Hematopoietic multipotent progenitor cell treated with erythropoietin and hydrocortisone succinate and interleukin-3 and kit ligand, for 17 days (in vitro differentiated cells): ENCODE measurements at places on chromosomes 1 and 21.

GRCh38 chr1:246483569-246483933 is 23.5 kb downstream of the SMYD3 start:
- DNase-seq: no peak

GRCh38 chr1:247175458-247175857 is 3.6 kb upstream of the ZNF124 start:
- DNase-seq: no peak

DNA sequence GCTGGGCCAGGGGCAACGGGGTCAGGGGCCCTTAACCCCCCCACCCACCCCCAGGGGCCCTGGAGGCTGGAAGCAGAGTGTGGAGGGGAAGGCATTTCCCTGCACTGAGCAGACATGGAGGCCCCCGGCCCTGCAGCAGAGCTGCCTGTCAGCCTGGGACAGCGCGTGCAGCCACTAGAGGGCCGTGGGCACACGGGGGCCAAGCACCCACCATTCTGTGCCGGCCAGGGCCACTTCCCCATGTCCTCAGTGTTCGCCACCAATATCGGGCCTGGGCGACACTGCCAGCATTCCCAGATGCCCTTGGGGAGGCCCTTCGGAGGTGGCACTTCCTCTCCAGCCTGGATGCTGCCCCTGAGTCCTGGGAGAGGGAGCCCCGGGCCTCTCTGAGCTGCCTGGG is 23.2 kb upstream of the ARHGEF16 start:
- DNase-seq: no peak

DNA sequence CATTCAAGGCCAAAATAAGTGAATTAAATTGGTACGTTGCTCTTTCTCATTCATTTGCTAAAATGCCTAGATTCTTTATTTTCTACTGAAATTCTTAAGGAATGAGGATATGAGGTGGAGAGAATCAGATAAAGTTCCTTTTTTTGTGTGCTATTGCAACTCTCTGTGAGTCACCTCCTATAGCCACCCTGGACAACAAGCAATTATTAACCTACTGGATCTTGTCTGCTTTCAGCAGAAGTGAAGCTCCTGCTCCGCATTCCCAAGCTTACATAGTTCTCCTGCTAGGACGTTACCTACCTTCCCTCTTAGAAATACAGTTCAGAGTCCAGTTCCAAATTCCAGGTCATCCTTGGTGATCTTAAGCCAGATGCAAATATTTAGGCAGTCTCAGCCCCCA is 4.8 kb upstream of the KCNJ6 start:
- DNase-seq: no peak

GRCh38 chr1:54409156-54410142 is 3.3 kb upstream of the SSBP3 start:
- peak; percentile 53 for DNase-seq

- no peak for DNase-seq
Measured at GRCh38 chr1:245605480-245606156, 450.8 kb downstream of the KIF26B start.

DNA sequence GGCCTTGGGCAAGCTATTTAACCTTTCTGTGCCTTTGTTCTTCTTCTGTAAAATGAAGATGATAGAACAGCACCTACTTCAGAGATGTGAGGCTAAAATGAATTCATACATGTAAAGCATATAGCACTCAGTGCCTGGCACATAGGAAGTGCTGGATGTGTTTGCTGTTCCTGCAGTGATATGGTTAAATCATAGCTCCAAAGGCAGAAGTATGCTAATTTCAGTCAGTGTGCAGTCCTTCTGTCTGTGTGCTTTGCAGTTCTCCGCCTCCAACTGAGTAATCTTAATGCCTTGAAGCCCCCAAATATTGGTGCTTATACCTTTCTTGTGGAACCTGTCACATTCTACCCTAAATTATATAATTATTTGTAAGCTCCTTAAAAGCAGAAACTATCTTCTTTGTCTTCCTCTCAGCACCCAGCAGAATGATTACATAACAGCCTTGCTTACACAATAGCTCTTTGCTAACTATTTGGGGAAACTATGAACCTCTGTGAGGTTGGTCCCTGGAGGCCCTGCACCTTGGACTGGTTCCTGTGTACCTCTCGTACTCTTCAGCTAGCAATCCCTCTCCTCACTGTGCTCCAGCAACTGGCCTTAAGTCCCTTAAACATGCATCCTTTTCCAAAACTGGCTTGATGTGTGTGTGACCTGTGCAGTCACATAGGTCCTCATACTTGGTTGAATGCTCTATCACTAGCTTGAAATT is 57.0 kb upstream of the CACYBP start:
- DNase-seq: no peak

DNA sequence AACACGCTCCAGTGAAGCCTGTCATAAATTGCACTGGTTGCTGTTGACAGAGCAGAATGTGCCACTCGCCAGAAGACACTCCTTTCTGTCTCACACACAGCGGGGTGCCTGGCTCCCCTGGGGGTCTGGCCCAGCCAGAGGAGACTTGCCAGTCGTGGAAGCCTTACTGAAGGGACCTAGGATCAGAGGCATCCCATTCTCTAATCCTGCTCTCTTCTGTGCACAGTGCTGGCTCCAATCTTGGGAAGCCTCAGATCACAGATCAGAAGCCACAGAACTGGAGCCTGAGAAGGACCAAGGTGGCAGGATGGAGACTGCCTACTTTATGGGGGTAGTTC is 1.4 kb downstream of the SLC9A1 start:
- no peak for DNase-seq

- DNase-seq: no peak
Measured at GRCh38 chr1:184032930-184033418, 4.6 kb downstream of the COLGALT2 start.

- DNase-seq: no peak
Measured at GRCh38 chr1:19478322-19478721, 7.0 kb downstream of the CAPZB start.

DNA sequence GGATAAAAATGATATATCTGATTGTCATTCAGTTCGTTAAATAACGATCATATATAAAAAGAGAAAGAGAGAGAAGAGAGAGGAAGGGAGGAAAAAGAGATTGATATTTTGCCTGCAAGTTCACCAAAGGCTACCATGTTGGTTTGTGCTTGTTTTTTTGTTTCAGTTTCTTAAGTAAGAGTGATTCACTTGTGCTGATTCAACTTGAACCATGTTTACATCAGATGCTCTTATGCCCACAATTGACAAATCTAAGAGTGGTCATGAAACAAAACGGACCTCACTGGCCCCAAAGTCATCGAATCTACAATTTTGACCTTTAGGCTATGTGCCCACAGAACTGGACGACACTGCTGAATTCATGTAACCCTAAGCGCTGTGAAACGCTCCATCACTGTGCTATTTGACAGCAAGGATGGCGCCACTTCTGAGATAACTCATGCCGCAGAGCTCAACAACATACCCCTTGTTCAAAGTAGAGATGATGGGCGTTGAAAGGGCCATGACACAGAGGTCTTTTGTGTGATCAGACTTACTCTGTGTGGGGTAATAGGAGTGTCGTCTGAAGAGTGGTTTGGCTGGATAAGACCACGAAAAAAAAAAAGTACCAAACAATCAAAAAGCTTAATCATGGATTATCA is 481.4 kb downstream of the SETD4 start:
- DNase-seq: no peak

DNA sequence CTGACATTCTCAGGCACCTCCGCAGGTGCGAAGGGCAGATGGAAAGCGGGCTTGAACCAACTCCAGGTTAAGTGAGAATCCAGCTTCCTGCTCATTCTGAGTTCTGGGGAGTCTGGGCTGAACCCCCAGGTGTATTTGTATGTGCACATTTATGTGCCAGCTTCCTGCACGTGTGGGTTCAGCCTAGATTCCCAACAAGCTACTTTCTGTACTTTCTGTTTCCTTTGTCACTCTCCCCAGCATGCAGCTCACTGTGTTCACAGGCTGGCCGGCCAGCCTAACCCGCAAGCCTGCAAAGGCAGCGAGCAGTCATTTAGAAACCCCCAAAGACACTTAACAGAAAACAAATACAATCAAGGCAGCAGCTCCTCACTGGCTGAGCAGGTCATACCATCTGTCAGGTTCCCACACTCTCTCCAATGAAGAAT is 1.3 kb upstream of the IL19 start:
- DNase-seq: no peak

DNA sequence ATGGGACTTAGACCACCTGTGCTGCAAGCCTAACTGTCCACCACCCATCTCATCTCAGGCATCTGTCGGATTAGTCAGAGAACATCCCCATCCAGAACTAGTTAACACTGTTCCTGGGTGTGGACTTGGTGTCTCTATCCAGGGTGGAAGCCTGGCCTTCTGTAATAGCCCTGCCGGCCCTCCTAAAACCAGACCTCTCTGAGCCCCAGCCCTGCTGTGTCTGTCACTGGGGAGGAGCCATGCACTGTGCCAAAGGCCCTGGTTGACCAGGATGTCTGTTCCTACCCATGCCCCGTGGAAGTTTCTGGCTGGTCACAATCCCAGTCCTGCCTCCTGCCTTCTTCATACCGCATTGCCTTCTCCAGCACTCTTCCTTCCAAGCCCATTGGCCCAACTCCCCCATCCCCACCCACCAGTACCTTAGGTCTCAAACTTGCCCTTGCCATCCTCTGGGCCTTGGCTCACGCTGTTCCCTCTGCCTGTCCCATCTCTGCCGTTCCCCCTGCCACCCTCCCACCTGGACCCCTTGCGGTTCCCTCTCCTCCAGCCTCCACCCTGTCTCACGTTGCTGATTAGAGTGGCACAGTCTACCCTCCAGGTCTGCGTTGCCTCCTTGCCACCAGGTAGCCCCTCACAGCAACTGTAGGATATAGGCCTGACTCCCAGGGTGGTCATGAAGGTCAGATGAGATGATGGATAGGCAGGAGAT is 105.6 kb downstream of the EPHB2 start:
- no peak for DNase-seq

DNA sequence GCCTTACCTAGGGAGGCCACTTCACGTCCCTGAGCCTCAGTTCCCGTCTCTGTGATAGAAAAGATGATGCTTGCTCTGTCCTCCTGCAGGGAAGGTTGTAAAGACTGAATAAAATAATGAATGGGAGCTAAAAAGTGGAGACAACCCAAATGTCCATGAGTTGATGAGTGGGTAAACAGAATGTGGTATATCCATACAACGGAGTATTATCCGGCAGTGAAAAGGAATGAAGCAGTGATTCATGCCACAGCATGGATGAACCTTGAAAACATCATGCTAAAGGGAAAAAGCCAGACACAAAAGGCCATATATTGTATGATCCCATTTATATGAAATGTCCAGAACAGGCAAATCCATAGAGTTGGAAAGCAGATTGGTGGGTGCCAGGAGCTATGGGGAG is 77.9 kb downstream of the KAZN start:
- DNase-seq: no peak

- DNase-seq: no peak
Measured at GRCh38 chr1:22971611-22972405, 858 bp downstream of the LACTBL1 start.

GRCh38 chr1:110102081-110102480 is 10.2 kb upstream of the UBL4B start:
- no peak for DNase-seq

DNA sequence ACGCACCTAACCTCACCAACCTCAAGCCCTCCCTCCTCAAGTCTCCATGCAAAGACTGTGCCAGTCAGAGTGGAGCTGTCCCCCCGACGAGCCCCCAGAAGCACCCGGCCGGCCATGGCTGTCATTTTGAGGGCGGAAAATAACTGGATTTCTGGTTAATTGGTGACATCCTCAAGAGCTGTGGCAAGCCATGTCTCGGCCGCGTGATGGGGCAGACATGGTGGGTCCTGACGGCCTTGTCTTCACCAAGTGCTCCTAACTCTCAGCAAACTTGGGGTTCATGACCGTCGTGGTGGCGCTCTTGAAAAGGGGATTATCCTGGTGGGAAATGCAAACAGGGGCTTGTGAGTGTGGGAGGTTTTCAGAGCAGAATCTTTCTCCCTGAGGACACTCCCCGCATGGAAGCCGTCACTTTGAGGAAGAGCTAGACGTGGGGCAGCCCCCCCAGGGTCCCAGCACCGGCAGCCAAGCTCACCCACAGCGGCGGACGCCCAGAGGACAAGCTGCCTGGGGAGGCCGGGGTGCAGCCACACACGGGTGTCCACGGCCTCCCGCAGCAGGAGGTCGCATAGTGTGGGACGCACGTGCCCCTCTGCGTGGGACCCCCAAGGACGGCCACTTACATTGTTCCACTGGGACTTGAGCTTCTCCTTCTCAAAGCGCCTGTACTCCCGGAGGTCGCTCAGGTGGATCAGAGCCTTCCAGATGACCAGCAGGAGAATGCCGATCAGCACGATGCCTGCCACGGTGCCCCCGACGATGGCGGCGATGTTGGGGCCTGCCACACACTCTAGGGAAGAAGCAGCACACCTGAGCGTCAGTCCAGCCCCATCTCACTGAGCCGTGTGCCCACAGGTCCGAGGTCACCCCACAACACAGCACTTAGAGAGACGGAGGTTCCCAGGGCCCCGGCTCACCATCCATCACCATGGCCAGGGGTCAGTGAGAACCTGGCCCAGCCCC is 12.9 kb upstream of the PTTG1IP start:
- no peak for DNase-seq

GRCh38 chr21:40658311-40658710 is 188.6 kb downstream of the DSCAM start:
- no peak for DNase-seq

DNA sequence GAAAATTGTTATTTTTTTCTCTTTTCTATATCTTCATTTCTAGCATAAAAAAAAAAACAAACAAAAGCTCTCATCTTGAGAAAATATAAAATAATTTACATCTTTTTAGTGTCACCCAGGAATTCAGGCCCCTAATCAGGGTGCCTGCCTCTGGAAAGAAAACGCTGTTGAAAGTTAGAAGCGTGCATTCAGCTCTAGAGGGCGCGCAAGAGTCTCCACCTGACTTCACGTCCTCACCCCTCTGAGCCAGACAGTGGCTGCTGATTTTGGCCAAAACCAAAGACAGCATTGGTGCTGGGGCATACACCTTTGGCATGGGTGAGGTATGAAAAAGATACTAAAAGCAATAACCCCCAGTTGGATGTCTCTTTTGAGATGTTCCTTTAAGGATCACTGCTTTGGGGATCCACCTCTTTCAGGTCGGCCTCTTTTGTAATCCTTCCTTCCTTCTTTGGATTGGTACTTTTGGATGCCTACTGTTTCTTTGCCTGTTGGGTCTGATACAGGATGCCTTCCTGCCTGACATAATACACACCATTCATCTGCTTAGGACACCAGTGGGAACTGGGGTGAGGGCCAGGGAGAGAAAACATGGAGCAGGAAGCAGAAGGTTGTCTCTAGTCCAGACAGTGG is 77.6 kb upstream of the CHRM3 start:
- DNase-seq: no peak

DNA sequence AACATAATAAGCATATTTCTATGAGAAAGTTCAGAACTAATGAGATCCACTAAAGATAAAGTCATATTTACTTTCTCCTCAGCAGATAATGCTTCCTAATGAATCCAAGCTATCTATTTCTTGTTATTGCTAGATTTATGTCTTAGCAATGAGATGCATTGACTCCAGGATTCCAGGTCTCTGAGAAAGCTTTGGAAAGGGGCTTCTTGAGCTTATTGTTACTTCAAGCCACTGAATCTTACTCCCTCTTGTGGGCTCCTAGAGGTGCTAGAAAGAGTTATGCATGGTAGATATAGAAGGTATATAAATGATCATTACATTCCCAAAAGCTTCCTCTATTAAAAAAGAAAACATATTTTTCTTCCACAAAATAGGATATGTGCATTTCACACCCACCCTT is 246.4 kb upstream of the ADAMTS5 start:
- DNase-seq: no peak
